ENCODE measurements at places on chromosomes 4 and X.

GRCh38 chrX:105221374-105221773 lies 880 bp upstream of the TEX13A start:
- no peak for DNase-seq

- no peak for DNase-seq
These were observed 15.0 kb downstream of the BRCC3 start for GRCh38 chrX:155086202-155086840.

- DNase-seq, result no peak
These were observed 158.1 kb downstream of the ATP10D start for GRCh38 chr4:47642985-47643760.

- DNase-seq, result no peak
These were observed 72.6 kb downstream of the TMEM131L start for GRCh38 chr4:153538487-153539357.

GRCh38 chr4:63036159-63036866 lies 1372.9 kb downstream of the TECRL start:
- DNase-seq, result no peak

- no peak for DNase-seq
These were observed 116.7 kb upstream of the TEX13D start for GRCh38 chrX:124215786-124216185.

- no peak for DNase-seq
These were observed 35.5 kb upstream of the ADH4 start for GRCh38 chr4:99179626-99180025.

DNA sequence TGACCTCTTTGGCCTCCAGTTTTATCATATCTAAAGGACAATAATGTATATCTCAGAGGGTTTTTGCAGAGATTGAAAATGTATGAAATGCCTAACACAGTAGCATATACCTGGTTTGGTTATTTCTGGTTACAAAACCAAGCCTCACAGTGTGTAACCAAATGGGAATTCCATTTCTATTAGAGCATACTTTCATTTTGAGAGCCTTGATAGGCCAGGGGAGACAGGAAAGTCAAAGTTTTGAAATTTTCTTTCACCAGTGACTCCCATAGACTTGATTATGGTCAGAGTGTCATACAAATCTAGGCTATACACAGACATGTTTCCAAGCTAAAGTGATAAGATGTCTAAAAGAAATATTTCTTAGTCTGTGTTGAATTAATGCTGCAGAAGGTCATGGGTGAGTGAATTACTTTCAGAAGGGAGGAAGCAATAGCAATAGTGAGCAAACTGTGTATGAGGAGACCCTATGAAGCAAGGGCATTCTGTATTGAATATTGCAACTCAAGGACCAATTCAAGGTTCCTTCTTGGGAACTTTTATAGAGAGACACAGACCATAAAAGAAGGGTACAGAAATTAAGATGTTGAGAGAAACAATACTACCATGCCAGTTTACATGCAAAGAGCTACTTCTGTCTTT lies 151.1 kb downstream of the PDE5A start:
- no peak for DNase-seq

GRCh38 chr4:137421796-137422195 lies 110.5 kb downstream of the PCDH18 start:
- no peak for DNase-seq

DNA sequence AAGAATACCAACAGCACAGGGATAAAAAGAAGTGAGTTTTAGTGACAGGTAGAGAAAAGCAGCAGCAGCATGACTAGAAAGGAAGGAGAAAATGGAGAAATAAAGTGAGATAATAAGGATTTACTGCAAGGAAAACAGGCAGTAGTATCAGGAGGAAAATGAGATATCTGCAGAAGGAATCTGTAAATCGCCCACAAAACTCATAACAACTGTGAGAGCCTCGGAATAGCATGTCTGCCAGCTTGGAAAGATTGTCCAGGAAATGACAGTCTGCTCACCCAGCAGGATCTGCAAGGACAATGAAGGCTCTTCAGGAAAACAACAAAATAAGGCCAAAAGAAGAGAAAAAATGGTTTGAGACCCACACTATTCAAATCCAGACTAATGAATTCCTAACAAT lies 47.4 kb downstream of the CXXC4 start:
- no peak for DNase-seq

DNA sequence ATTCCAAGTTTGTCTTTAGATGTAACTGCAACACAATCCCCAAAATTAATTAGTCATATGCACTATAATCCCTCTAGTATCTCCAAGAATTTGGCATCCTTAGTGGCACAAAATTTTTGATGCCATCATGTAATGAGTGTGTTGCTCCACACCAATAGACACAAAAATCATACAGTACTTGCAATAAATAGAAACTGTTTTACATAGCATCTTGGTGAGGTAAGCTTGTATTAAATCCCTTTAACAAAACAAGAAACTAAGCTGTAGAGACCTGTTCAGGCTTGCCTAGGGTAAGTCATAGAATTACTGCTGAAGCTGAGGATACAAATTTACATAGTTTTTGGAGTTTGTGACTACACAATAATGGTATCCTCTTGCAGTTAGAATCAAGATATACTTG lies 64.5 kb upstream of the PRSS12 start:
- no peak for DNase-seq

- DNase-seq, result no peak
These were observed 98.1 kb downstream of the TSPAN5 start for GRCh38 chr4:98560321-98560720.

DNA sequence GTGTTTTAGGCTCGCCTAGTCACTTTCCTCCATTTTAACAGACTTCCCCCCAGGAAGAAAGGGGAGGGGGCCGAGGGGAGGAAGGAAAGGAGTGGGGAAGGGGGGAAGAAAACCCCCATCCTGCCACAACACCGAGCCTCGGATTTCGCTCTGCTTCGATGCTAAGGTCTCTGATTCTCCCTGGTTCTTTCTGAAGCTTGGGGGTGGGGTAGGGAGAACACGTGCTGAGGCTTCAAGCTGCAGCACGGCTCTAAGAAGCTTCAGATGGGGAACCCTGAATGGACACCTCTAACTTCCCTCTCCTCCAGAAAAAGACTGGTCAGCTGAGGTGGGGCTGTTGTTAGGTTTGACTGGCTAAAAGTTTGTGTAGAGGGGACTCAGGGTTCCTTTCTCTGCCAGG lies 61.8 kb downstream of the RHOH start:
- no peak for DNase-seq

DNA sequence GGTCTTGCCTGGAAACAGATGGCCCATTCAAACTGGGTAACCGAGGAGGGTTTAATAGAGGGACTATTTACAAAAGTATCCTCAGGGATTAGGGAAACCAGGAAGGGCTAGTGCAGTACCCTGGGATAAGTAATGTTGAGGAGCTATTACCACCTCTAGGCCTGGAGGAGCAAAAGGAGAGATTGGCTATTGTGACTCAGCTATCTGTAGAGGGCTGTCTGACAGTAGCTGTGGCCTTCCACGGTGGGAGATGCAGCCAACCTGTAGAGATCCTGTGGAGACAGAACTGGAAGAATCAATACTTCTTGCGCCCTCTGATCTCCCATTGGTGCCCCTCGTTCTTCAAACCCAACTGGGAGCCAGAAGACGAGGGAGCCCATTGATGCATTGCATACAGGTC lies 34.1 kb upstream of the RPS6KA3 start:
- DNase-seq, result no peak

GRCh38 chr4:11814758-11815157 lies 386.1 kb upstream of the HS3ST1 start:
- DNase-seq, result no peak

GRCh38 chr4:110231869-110232268 lies 33.5 kb upstream of the ELOVL6 start:
- DNase-seq, result no peak

DNA sequence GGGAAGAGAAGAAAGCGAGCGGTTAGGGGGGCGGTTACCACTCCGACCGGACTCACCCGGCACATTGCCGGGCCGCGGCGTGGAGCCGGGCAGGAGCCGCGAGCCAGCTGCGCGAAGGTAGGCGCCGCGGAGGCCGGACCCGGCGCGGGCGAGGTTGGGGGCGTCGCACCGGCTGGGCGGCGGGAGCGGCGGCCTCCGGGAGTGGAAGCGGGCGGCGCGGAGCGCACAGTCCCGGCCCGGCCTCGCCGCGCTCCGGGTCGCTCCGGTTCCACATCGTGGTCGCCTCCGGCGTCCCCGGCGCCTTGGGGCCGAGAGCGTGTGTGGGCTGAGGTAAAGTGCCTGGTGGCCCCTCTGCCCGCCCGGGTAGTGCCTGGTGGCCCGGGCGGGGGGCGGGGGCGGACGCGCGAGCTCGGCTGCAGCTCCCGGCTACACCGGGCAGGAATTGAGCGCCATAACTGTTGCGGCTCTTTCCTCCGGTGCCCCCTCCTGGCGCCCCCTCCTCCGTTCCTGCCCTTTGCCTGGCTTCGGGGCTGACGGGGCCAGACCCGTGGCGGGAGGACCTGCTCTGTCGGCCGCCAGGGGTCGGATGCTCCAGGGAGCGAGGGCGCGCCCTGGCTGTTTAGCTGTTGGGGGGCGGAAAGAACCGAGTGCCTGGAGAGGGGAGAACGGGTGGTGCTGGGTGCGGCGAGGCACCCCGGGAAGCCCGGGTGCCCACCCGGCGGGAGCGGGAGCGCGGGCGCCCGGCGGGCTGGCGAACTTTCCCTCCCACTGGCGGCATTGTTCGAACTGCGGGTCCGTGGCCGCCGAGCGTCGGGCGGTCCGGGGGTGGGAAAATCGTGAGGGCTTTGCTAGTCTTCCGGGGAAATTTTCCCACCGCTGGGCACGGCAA lies 626 bp downstream of the JADE3 start:
- no peak for DNase-seq
